Endothelial cell (in vitro differentiated cells): ENCODE measurements at places on chromosomes 2 and 18. TPM values are rescaled to one million over a fixed set of nuclear protein-coding genes. Genes with fewer than 3 reads are reported as not detected.

TUBA3E gene
- total RNA-seq = not detected

CUL3 gene
- total RNA-seq = 138 TPM

DNA sequence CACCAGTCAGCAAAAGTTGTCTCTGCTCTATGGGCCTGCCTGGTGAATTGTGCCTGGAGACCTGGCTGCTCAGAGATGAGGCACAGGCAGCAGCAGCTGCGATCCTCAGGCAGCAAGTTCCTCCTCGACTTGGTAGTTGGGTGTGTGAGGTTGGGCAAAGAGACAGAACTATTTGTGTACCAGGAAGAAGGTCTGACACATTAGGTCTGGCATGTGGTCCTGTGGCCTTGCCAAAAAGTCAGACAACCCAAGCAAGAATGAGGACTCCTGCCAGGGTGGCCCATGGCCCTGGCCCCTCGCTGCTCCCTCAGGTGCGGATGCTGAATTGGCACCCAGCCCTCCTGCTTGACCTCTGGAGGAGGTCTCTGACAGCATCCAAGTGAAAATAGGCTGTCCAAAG lies 192.7 kb downstream of the DYSF start:
- DNase-seq = no peak

DNA sequence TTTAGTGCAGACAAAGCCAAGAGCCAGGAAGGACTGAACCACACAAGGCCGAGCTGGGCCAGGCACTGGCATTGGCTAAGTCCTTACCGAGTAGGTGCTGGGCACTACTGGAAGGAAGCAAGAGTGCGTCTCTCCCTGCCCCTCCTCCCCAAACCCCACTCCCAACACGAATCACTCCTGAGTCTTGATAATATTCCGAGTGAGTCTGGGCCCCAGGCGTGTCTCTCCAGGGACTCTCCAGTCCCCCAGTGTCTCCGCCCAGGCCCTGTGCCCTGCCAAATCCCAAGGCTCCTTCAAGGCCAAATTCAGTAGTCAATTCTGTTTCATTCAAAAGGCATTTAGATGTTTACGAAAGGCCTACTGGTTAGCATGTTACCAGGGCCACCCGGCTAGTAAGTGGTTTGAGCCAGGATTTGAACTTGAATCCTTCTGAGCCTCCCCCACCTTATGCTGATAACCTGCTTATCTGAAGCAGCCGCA lies 82.8 kb downstream of the GLI2 start:
- DNase-seq = no peak

DNA sequence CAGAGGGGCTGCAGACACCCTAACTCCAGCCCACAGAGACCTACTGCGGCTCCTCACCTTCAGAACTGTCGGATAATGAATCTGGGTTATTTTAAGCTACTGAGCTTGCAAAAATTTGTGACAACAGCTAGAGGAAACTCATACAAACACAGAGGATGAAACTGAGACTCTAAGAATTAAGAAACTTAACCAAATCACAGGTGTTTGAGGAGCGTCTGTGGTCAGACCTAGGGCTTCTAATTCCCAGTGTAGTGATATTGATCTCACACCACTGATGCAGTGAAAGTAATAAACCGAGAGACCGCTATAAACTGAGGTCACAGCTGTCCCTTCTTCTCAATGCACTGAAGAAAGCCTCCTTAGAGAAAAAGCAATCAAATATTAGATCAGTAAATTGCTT lies 110.1 kb downstream of the RGPD3 start:
- no peak for DNase-seq

GRCh38 chr2:21021430-21021829 lies 22.4 kb downstream of the APOB start:
- no peak for DNase-seq

- DNase-seq = no peak
These were observed 68.6 kb upstream of the RPE start for GRCh38 chr2:209933499-209934483.
